ENCODE measurements at places on chromosomes 5 and 9.

DNA sequence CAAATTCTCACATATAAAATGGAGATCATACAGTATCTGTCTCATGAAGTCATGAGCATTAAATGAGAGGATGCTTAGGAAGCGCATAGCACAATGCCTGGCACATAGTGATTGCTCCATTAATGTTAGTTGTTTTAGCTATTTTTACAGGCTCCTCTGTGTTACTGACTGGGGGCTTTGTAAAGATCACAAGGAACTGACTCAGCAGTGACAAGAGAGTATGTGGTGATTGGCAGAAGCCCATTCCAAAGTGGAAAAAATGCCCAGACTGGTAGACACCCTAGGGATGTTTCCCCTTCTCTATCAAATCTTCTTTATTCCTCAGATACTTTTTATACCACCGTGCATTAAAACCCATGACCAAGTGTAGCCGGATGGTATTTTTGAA is 33.5 kb downstream of the ABLIM3 start:
- DNase-seq = no peak

GRCh38 chr9:97480749-97481148 is 20.7 kb upstream of the TMOD1 start:
- no peak for DNase-seq

DNA sequence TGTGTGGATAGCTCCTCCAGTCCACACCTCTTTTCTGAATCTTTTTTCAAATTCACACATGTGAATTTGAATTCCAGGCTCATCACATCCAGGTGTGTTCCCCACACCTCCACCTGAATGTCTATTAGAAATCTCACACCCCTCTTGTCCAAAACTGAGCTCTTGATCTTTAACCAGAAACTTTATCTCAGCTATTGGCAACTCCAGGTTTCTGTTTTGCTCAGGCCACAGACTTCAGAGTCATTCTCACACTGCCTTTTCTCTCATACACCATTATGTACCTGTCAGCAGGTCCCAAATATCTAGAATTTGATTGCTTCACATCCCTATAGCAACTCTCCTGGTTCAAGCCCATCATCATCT is 11.6 kb downstream of the NIPSNAP3B start:
- no peak for DNase-seq

DNA sequence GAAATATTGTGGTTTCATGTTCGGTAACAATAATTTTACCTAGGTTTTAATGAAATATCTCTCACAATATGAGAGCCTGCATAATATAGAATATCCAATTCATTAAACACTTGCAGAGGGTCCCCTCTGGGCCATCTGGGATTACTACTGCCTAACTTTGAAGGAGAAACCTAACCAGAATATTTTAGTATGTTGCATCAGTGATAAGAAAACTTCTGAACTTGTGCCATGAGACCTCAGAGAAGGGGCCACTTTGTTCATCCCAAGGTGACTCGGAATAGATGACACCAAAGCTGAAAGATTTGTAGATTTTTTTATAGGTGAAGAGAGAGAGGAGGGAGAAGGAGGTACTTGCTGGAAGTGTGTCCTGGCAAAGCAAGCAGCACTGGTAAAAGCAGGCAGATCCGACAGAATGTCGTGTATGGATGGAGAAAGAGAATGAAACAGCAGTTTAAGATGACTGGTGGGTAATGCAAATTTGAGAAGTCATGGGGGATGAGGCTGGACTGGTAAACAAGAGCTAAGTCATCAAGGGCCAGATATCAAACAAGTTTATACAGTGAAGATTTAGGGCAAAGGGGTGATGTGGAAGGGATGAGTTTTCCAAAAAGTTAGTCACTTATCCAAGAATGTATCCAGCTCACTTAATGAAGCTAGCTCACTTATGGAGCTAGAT is 372.3 kb downstream of the ADGRV1 start:
- no peak for DNase-seq

- no peak for DNase-seq
Measured at GRCh38 chr9:70083429-70083828, 39.8 kb downstream of the MAMDC2 start.

All from Right ventricle myocardium inferior (tissue), 1 donor.